Activated CD4-positive, alpha-beta T cell treated with anti-CD3 and anti-CD28 coated beads, Interleukin-2, amount 10 ng/mL, durations not matched to agents 7 days and 5 days (primary cell): ENCODE measurements at places on chromosomes 1 and 21.

DNA sequence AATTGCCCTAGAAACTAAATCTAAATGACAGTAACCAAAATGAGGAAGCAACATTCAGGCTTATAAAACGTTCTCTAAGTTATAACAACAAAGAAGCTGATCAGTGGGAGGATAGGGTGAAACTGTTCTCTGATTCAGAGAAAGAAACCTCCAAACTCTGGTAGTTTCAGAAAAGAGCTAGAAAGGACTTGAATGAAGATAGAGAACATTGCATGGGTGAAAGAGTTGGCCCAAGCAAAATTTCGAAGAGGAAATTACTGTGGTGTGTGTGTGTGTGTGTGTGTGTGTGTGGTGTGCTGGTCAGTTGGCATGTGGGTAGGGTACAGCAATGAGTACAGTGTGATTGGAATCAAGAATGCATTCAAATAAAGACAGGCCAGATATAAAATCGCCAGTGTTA is 16.5 kb upstream of the SPAG17 start:
- H3K27ac ChIP-seq: no peak overlapping the region
- no peaks in the 10 kb centered on the region for H3K36me3 ChIP-seq
- no peak overlapping the region for H3K4me3 ChIP-seq
- H3K4me1 ChIP-seq: no peaks in the 10 kb centered on the region
- H3K27me3 ChIP-seq: no peaks in the 10 kb centered on the region

- H3K4me3 ChIP-seq: no peak overlapping the region
- H3K36me3 ChIP-seq: peaks cover 69% of the 10 kb centered on the region
- no peak for DNase-seq
- no peaks in the 10 kb centered on the region for H3K27me3 ChIP-seq
- H3K4me1 ChIP-seq: peaks cover 39% of the 10 kb centered on the region
- H3K27ac ChIP-seq: no peak overlapping the region
These were observed 18.1 kb downstream of the RSBN1 start for GRCh38 chr1:113793878-113794834.

- no peaks in the 10 kb centered on the region for H3K4me1 ChIP-seq
- no peak overlapping the region for H3K27ac ChIP-seq
- no peak overlapping the region for H3K4me3 ChIP-seq
- DNase-seq: no peak
These were observed 79.1 kb downstream of the GABPA start for GRCh38 chr21:25813917-25814316.

DNA sequence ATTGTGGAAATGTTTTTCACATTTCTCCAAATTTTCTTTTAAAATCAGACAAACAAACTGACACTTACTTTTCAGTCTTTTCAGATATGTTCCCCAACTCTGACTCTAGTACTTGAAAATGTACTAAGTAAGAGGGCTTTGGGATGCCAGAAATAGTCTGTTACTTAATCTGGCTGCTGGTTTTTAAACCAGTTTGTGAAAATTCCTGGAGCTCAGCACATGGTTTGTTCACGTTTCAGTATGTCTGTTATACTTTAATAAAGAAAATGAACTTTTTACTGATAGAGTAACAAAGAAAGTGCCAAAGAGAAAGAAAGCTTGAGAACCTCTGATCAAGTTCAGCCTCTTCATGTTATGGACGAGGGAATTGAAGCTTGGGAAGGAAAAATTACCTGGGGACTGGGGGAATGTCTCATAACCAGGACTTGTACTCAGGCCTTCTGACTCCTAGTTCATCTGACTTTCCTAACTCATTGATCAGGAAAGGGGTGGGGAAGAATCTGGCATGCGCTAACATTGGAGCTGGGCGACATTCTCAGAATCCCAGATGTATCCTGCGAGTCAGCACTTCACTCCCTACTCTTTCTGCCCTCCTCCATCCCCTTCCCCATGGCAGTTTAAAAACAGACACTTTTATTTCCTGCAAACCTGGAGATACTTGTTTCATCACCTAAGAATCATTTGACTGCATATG is 30.8 kb upstream of the DNAJC6 start:
- H3K27me3 ChIP-seq: peaks cover 14% of the 10 kb centered on the region
- no peak overlapping the region for H3K4me3 ChIP-seq
- H3K27ac ChIP-seq: no peak overlapping the region
- DNase-seq: no peak
- no peaks in the 10 kb centered on the region for H3K4me1 ChIP-seq

DNA sequence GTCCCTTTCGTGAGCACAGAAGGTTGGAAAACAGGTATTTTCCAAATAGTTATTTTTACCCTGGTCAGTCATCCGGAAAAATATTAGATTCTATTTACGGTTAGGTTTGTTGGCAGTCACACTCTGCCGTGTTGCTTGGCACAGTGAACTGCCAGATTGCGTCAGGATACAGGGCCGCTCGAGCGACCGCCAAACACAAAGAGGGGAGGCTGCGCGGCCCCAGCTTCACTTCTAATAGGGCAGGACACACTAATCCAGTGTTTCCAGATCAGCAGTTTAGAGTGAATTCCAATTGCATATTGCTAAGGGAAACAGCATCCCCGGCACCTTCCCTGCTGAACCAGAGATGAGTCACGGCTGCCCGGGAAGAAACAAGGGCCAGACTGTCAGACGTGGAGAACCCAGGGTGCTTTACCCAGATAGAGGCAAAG is 22.9 kb downstream of the UMODL1 start:
- peaks cover 15% of the 10 kb centered on the region for H3K4me1 ChIP-seq
- H3K36me3 ChIP-seq: no peaks in the 10 kb centered on the region
- H3K4me3 ChIP-seq: no peak overlapping the region
